ENCODE measurements at places on chromosomes 2 and 18. TPM values are rescaled to one million over a fixed set of nuclear protein-coding genes. Genes with fewer than 3 reads are reported as not detected.

DNA sequence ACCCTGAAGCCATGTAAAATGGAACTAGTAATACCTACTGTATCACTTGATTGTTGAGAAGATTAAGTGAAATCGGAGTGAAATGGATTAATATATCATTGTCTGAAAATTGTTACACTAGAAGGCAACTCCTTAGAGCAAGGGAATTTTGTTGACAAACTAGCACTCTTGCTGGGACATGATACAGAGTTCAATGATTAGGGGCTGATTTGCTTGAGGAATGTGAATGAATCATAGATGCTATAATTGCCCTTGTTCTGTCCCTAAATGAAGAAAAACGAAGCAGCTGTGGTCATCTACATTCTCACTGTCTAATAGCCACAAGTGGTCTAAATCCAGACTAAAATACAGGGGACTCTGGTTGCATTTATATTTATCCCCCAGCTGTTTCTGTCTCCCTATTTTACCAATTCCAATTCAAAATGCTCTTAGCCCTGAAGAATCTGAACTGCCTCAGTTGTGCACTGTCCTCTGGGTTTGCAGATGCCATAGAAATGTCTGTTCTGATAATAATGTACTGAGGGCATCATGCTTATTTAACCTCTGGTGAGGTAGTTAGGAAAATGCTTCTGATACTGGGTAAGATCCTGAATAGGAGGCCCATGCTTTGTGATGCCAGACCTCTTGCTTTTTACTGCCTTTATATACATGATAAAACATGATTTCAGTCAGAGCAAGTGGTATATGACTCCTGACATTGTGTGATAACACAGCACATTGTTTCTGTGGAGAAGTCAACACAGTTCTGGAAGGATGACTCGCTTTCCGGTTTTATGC is 382.1 kb downstream of the NRXN1 start:
- no peaks in the 10 kb centered on the region for H3K4me1 ChIP-seq
- no peak overlapping the region for H3K4me3 ChIP-seq
- H3K27me3 ChIP-seq, result no peaks in the 10 kb centered on the region
- no peak overlapping the region for H3K27ac ChIP-seq
- H3K36me3 ChIP-seq, result no peaks in the 10 kb centered on the region

DNA sequence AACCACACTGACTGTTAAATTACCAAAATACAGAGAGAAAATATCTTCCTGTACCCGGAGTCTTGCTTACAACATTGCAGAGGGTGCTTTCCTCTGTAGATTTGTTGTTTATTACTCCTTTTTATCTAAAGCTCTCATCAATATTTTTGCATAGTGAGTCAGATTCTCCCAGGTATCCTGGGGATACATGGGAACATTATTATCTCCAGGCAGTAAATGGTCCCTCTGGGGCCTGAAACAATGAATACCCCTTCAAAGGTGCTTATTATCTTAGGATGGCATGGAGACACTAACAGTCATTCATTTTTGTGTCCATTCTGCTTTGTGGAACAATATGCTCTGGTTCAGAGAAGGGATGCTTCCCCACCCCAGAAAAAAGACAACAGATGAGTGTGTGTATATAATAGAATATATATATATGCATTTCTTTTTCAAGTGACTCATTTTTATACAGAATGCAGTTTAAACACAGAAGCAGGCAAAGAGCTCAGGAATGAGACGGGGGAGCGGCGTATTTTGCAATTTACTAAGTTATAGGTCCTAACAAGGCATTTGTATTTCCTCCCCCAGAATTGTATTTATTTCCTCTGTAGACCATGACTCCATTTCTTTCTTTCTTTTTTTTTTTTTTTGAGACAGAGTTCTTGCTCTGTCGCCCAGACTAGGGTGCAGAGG is 424.8 kb upstream of the ZEB2 start:
- H3K27me3 ChIP-seq, result no peaks in the 10 kb centered on the region
- no peak overlapping the region for H3K27ac ChIP-seq
- H3K36me3 ChIP-seq, result no peaks in the 10 kb centered on the region
- no peak overlapping the region for H3K4me3 ChIP-seq

GRCh38 chr2:39623917-39624316 is 41.8 kb upstream of the TMEM178A start:
- no peaks in the 10 kb centered on the region for H3K36me3 ChIP-seq
- no peak overlapping the region for H3K4me3 ChIP-seq
- no peaks in the 10 kb centered on the region for H3K4me1 ChIP-seq
- no peak for DNase-seq

DNA sequence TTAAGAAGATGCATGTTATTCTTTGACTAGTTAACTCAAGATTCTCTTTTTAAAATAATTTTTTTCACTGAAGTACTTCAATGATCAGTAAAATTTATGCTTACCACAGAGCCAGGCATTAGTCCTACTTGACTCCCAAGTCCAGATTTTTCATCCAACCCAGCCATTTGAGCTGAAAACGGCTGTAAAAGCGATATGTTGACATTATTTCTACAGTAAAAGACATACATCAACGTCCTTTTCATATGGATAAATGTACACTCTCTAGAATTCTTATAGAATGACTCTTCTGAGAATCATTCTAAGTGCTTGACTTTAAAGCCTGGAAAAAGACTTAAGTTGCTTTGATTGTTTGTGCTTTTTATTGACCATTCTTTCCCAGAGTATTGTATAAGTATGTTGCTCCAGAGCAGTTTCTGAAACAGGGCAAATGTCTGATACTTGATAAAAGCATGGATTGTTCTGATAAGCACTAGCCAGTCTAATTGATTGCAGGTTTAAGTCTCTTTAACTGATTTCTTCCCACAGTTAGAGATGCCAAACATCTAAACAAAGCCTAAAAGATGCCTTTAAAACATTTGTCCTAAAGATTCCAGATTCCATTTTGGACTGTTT is 90.9 kb downstream of the COL5A2 start:
- no peaks in the 10 kb centered on the region for H3K36me3 ChIP-seq
- H3K4me3 ChIP-seq, result no peak overlapping the region
- no peaks in the 10 kb centered on the region for H3K4me1 ChIP-seq
- DNase-seq, result no peak

- H3K4me3 ChIP-seq, result no peak overlapping the region
These were observed 32.8 kb downstream of the GRHL1 start for GRCh38 chr2:9984217-9984739.

- DNase-seq, result no peak
- H3K36me3 ChIP-seq, result peaks cover 10% of the 10 kb centered on the region
- no peaks in the 10 kb centered on the region for H3K4me1 ChIP-seq
- no peak overlapping the region for H3K4me3 ChIP-seq
- no peaks in the 10 kb centered on the region for H3K27me3 ChIP-seq
- H3K27ac ChIP-seq, result no peak overlapping the region
These were observed 24.1 kb downstream of the ELP2 start for GRCh38 chr18:36153771-36154170.

DNA sequence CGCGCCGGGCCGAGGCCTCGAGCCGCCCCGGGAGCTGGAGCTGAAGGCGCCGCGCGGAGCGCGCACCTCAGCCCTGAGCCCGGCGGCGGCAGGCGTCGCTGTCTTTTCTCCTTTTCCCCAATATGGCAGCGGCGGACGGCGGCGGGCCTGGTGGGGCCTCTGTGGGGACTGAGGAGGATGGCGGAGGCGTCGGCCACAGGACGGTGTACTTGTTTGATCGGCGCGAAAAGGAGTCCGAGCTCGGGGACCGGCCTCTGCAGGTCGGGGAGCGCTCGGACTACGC is 369 bp downstream of the SMCHD1 start:
- H3K4me3 ChIP-seq, result peak overlapping the region; percentile 56
- peak overlapping the region; percentile 94 for H3K27ac ChIP-seq
- no peaks in the 10 kb centered on the region for H3K4me1 ChIP-seq
- H3K27me3 ChIP-seq, result no peaks in the 10 kb centered on the region

GRCh38 chr2:235849489-235849888 is 318.7 kb downstream of the GBX2 start:
- H3K4me3 ChIP-seq, result no peak overlapping the region
- H3K27ac ChIP-seq, result no peak overlapping the region
- no peaks in the 10 kb centered on the region for H3K27me3 ChIP-seq
- DNase-seq, result no peak

The CRACDL gene
- 4.3 TPM for polyA plus RNA-seq

- DNase-seq, result no peak
- no peaks in the 10 kb centered on the region for H3K36me3 ChIP-seq
- no peaks in the 10 kb centered on the region for H3K27me3 ChIP-seq
- H3K4me3 ChIP-seq, result no peak overlapping the region
- H3K27ac ChIP-seq, result no peak overlapping the region
These were observed 127.0 kb upstream of the FZD5 start for GRCh38 chr2:207896525-207897285.

The SCN7A gene
- polyA plus RNA-seq, result 1.9 TPM

DNA sequence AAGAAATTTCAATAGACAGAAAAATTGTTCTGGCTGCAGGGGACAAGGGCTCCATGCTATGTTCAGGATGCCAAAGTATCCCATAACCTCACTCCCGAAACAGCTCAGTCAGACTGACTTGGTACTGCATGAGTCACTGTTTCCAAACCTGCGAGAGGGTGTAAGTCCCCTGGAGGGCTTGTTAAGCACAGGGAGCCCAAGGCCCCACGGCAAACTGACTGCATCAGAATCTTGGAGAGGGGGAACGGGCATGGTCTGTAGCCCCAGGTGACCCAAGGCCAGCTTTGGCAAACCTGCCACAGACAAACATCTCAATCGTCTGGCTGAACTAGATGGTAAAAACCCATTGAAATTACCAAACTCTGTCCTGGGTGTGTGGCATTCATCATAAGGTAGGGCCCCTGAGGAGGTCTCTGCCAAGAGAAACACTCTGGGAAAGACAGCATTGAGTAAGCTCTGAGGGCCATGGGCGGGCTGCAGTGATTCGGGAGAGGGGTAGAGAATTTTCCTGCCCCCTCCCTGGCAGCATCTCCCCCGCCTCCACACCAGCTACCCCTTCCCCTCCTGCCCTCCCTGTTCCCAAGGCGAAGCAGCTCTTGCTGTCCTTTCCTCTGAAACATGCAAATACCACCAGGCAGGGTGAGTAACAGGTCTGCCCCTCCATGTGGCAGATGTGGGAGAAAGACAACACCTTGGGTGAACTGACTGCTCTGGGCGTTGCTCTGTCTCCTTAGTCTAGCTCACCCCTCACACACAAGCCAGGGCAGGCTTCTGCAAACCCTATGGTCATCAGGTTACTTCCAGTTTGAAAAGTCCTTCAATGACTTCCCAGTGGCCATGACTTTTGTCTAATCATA is 274.7 kb upstream of the SIX2 start:
- H3K36me3 ChIP-seq, result no peaks in the 10 kb centered on the region
- H3K4me3 ChIP-seq, result no peak overlapping the region
- no peaks in the 10 kb centered on the region for H3K4me1 ChIP-seq

The NMUR1 gene
- polyA plus RNA-seq, result 1.3 TPM

The SLC4A3 gene
- polyA plus RNA-seq, result 5.2 TPM

DNA sequence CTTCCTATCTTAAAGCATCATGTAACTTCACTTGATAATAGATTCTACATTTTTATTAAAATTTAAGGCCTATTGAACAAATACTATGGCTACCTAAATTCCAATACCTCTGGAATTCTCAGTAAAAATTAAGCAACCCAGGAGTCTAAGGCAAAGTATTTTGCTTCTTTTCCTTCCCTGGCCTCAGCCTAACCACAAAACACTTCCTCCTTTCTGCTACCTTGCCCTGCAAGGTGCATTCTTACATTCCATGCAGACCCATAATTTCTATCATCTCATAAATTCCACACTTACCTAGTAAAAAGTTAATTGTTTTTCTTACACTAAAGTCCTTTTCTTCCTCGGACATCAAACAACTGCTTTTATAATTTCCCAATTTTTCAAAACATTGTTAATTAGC is 3.7 kb downstream of the MBOAT2 start:
- no peak for DNase-seq
- no peaks in the 10 kb centered on the region for H3K27me3 ChIP-seq
- no peak overlapping the region for H3K4me3 ChIP-seq

- peak overlapping the region; percentile 68 for H3K4me3 ChIP-seq
- no peaks in the 10 kb centered on the region for H3K27me3 ChIP-seq
- peak overlapping the region; percentile 37 for H3K27ac ChIP-seq
- H3K4me1 ChIP-seq, result no peaks in the 10 kb centered on the region
These were observed 1.1 kb upstream of the NEMP2 start for GRCh38 chr2:190535586-190535985.

The ALK gene
- polyA plus RNA-seq, result not detected

- H3K4me1 ChIP-seq, result no peaks in the 10 kb centered on the region
- H3K27ac ChIP-seq, result no peak overlapping the region
- DNase-seq, result no peak
- H3K27me3 ChIP-seq, result no peaks in the 10 kb centered on the region
- no peak overlapping the region for H3K4me3 ChIP-seq
These were observed 547.7 kb upstream of the LRRTM1 start for GRCh38 chr2:80852079-80852807.

GRCh38 chr2:126317790-126318431 is 338.0 kb upstream of the GYPC start:
- no peaks in the 10 kb centered on the region for H3K27me3 ChIP-seq
- H3K27ac ChIP-seq, result no peak overlapping the region
- no peak for DNase-seq
- H3K36me3 ChIP-seq, result no peaks in the 10 kb centered on the region
- H3K4me3 ChIP-seq, result no peak overlapping the region
- H3K4me1 ChIP-seq, result no peaks in the 10 kb centered on the region

GRCh38 chr2:13481201-13481600 is 764.5 kb downstream of the TRIB2 start:
- H3K36me3 ChIP-seq, result no peaks in the 10 kb centered on the region
- no peak overlapping the region for H3K27ac ChIP-seq
- DNase-seq, result no peak

DNA sequence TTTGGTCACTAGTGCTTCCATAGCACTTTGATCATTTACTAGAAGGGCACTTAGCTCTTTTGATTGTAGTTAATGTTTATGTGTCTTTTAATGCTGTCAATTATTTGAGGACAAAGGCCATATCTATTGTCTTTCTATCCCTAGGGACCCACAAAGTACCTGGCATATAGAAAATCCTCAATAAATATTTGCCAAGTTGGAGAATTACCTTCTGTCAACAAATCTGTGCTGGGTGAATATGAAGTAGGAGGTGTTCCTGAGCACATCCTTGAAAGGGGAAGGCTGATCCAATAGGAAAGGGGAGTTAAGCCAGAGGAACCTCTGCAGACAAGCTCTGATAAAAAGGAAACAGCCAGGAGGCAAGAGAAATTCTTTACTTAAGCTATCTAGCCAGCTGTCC is 8.2 kb downstream of the DPP4 start:
- H3K27me3 ChIP-seq, result no peaks in the 10 kb centered on the region
- H3K4me3 ChIP-seq, result no peak overlapping the region
- no peaks in the 10 kb centered on the region for H3K36me3 ChIP-seq

GRCh38 chr2:160269365-160269764 is 69.3 kb upstream of the ITGB6 start:
- peaks cover 4% of the 10 kb centered on the region for H3K4me1 ChIP-seq
- DNase-seq, result no peak
- peak overlapping the region; percentile 64 for H3K4me3 ChIP-seq
- H3K36me3 ChIP-seq, result no peaks in the 10 kb centered on the region
- H3K27me3 ChIP-seq, result no peaks in the 10 kb centered on the region
